ENCODE measurements at places on chromosomes 4 and X.
A peak's percentile ranks its signal among the peaks of the same experiment; 100 is the strongest.

- no peak for DNase-seq
These were observed 761.0 kb downstream of the IL1RAPL1 start for GRCh38 chrX:29348288-29348687.

DNA sequence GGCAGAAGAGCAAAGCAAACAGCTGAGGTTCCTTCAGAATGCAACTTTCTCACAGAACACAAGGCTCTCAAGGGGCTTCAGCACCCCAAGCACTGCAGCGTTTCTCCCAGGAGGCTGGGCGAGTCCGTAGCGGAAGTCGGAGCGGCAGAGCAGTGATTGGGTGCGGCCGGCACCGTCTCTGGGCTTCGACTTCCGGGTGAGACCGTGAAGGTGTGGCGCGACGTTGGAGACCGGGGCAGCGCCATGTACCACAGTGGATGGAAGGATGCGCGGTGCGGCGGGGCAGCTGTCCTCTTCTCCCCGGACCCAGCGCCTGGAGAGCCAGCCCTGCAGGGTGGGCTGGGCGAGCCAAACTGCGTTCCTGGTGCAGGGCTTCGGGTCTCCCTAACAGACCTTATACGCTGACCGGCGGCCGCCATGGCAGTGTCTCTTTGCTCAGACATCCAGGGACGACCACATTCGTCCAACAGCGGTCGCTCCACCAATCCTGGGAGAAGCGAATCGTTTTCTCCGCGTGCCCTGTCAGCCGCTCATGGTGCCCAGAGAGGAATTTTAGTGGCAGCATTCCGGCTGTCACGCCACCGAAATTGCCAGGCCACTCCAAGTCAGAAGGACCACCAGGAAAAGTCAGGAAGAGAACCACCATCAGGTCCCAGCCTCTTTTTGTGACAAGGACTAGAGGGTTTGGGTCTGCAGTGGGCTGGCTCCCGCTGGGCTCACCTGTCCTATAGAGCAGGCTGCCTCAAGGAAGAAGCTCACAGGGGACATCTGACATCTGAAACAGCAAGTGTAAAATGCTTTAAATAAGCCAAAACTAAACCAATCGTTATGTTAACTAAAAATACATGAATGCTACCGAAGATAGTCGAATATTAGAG, 20.5 kb downstream of the TRIM61 start:
- DNase-seq, result peak; percentile 93

- DNase-seq, result peak; percentile 3
These were observed 1137.6 kb downstream of the C4orf33 start for GRCh38 chr4:130233377-130234047.

DNA sequence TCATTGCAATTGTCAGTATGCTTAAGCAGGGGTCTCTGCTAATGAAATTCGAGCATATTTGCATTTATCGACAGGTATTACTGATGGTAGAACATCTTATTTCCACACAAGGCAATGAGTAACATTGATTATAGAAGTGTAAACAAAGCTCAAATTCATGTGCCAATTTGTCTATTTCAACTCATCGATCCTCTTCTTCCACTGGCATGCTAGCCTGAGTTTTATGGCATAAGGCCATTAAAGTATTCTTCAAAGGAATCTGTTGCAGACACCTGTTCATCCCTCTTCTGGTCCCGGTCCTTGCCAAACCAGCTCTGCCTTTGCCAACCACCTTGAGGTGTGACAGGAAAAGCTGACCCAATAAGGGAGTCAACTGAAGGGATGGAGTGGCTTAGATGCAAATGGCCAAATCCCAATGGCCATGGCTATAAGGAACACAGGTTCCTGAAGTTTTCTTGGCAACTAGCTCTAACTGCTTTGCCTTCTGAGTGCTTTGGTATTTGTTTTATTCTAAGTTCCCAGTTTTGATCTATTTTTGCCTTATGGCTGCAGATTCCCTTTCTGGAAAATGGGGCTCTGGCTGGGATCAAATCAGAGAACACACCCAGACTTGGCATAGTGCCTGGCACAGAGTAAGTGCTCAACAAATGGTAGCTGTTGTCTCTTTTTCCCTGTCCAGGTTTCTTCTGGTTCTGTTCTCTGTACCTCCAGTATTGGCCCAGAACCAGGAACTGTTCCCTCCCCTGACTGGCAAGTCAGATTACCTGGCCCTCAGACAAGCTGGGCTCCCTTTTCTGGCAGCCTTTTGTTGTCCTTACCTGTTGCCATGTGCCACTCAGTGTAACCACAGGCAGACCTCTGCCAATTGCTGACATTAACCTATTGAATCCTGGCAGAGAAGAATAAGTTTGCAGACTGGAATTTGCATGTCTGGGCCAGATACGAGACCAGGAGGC, 63.1 kb downstream of the RTL9 start:
- no peak for DNase-seq

DNA sequence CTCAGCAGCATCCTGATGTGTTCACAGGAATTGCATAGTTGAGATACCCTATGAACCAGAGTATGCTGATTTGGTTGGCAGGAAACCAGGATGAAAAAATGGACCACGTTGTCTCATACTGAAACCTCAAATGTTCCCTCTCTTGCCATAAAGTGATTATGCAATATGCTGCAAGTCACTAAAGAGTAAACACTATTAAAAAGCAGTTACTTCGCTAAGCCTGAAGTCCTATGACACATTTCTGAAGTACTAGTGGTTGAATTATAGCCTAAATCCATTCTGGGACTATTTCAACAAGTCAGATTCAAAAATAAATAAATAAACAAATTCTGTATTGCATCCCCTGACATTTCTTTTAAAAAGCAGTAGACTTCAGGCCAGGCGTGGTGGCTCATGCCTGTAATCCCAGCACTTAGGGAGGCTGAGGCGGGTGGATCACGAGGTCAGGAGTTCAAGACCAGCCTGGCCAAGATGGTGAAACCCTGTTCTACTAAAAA, 106.0 kb upstream of the NAP1L5 start:
- no peak for DNase-seq

- peak; percentile 12 for DNase-seq
These were observed 54.1 kb upstream of the VEGFD start for GRCh38 chrX:15438332-15438731.

DNA sequence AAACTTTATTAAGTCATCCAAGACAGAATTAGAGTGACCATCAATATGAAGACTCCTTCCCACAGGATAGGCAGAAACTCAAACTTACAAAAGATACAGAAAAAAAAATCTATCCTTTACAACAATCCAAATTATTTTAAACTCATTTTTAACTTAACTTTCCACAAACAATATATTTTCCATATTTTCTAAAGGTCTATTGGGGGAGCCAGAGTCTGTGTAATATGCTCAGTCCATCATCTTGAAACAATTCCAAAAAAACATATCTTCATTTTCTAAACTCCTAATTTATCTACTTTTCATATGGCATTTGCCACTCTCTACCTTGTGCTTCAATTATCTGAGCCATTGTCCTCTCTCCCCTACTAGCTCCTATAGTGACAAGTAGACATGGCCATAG, 378.1 kb downstream of the PDGFC start:
- no peak for DNase-seq

GRCh38 chr4:165398570-165398969, 19.8 kb downstream of the CPE start:
- no peak for DNase-seq

GRCh38 chr4:23614284-23614892, 275.5 kb downstream of the PPARGC1A start:
- DNase-seq, result peak; percentile 26

DNA sequence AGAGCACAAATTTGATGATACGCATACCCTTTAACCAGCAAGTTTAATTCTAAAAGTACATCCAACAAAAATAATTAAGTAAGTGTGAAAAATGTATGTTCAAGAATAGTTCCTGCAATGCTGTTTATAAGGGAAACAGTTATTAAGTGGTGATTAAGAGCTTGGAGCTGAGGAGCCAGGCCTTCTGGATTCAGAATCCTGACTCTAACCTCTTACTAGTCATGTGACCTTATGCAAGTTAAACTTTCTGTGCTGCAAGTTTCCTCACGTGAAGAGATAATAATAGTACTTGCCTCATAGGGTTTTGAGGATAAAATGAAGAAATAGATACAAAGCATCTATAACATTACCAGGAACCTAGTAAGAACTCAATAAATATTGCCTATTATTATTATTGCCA, 77.7 kb downstream of the FAM13A start:
- no peak for DNase-seq

GRCh38 chr4:152951348-152951747, 15.2 kb downstream of the FHDC1 start:
- no peak for DNase-seq

DNA sequence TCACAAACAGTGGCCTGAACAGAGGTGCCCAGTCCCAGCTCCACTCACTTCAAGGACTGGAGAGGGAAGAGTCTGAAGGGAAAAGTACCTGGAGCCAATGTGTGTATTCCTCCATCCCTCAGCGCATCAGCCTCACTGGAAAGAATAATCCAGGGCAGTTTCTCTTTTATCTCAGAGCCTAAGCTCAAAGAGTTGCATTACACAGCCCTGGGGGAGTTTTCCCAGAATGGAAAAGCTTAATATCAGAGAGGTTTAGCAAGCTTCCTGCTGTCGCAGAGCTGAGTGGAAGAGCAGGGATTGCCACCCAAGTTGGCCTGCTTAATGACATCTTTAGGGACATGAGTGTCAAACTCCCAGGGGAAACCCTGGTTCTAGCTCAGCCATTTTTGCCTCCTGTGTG, 80.4 kb upstream of the MSX1 start:
- DNase-seq, result no peak
